ENCODE measurements at places on chromosomes 7 and 10.

GRCh38 chr7:117250801-117251200 is 72.1 kb downstream of the WNT2 start:
- no peak for DNase-seq

GRCh38 chr7:96989859-96990317 is 15.5 kb upstream of the DLX6 start:
- DNase-seq: no peak

DNA sequence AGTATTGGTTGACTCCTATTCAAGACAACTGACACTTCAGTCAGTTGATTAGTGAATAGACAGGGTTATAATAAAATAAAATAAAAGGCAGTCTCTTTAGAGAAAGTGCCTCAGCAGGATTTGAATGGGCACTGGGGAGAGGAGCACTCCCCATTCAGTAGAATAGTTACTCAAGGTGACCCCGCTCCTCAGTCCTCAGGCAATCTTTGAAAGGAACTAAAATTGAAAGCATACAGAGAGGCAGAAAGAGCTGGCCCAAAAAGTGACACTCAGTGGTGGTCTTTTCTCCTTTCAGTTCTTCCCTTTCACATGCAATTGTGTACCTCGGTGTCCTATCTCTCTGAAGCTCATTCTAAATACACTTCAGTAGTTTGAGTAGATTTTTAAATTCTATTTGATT is 47.4 kb upstream of the MACC1 start:
- DNase-seq: no peak

DNA sequence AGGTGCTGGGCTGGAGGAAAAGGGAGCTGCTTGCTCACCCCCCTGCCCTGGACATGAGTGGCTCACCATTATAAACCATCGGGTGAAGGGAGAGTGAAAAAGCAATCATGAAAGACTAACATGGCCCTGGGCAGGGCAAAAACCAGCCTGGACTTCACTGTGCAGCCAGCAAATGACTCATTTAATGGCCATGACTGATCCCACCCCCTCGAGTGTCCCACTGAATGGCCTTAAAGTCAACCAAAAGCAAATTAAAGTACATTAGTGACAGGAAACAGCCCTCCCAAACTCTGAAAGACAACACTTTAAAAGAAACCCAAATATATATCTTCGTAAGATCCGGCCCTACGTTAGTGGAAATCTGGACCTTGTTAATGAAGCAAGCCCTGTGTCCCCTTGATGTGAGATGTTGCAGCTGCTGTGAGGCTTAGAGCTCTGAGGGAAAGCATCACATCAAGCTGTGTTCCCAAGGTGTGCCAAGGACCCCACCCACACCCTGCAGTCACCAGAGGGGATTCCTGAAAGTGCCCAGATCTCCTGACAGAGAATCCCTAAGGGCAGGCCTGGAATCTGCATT is 31.2 kb downstream of the ADCYAP1R1 start:
- DNase-seq: no peak

- DNase-seq: no peak
Measured at GRCh38 chr10:11023009-11023953, 5.6 kb downstream of the CELF2 start.

- DNase-seq: no peak
Measured at GRCh38 chr7:37000511-37000910, 276.2 kb upstream of the AOAH start.

DNA sequence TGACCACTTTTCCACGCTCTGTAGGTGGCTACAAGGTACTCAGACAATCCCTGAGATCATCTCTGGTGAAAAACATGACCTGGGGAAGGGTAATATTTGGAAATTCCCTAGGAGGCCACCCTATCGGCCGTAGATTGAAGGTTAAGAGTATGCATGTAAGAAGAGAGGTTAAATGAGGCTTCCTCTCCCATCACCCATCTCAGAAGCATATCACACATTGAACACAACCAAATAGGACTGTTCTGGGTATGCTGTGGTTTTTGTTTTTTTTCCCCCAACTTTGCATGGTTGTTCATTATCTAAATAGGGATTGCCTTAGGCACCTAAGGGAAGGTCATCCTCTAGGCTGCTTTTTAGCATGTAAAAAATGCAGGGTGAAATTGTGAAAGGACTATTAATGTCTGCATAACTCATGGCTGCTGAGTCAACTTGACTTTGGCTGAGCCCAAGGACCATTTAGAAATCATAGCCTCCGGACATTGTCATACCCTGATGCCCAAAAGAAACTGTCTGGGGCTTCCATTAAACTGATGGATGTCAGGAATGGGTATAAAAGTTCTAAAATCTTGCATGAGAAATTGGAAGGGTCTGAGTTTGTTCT is 24.7 kb upstream of the ST8SIA6 start:
- no peak for DNase-seq

DNA sequence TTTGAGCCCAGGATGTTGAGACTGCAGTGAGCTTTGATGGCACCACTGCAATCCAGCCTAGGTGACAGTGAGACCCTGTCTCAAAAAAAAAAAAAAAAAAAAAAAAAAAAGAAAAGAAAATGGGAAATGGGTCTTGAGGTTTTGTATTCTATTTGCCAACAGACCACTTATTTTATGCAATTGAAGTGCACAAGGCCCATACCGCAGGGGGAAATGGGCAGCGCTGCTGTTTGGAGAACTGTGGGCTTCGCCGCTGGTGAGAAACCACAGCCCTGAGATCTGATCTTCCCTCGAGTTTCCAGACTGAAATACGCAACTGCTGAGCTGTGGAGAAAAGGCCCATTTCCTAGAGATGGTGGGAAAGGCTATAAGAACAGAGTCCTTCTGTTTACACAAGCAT is 512.0 kb downstream of the TCERG1L start:
- DNase-seq: no peak

DNA sequence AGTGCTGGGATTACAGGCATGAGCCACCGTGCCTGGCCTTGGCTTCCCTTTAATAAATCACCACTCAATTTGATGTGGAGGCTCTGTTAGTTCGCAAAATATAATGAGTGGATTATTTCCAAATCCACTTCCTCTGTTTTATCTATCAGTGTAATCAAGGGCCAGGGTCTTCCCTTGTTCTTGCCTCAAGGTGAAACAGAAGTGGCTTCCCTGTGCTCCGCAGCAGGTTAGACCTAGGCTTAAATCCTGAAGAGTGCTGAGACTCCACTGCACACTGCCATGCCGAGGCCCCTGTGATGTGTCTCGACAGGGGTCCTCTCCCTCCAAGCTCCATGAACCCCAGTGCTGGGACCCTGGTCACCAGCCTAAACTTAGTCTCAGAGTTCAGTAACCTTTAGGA is 59.0 kb downstream of the MDH2 start:
- no peak for DNase-seq

DNA sequence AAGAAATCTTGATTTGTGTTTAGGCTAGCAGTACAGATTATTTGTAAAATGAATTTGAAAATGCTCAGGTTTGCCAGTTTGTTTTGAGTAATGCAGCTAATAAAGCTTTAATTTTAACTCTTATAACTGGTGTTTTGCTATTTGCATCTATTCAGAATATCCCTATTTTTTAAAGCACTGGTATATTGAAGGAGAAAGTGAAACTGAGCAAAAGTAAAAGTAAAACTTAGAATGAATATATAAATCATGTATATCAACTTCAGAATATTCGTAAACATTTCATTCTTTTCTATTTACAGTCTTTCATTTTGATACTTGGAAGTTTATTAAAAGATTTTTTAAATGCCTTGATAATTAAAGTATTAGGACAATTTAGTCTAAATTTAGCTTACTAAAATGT is 26.2 kb downstream of the TASOR2 start:
- DNase-seq: no peak

- DNase-seq: no peak
Measured at GRCh38 chr10:78390051-78390450, 356.4 kb downstream of the RPS24 start.

GRCh38 chr7:1912593-1913465 is 242.8 kb downstream of the ELFN1 start:
- no peak for DNase-seq

- peak; percentile 53 for DNase-seq
Measured at GRCh38 chr7:50304129-50304910, at the start of gene IKZF1. Gene IKZF1, plus strand, starts transcription at chr7:50304716. Its CDS starts 14,346 bp downstream, at chr7:50319062.

GRCh38 chr10:6741541-6741941 is 161.5 kb upstream of the PRKCQ start:
- DNase-seq: no peak

DNA sequence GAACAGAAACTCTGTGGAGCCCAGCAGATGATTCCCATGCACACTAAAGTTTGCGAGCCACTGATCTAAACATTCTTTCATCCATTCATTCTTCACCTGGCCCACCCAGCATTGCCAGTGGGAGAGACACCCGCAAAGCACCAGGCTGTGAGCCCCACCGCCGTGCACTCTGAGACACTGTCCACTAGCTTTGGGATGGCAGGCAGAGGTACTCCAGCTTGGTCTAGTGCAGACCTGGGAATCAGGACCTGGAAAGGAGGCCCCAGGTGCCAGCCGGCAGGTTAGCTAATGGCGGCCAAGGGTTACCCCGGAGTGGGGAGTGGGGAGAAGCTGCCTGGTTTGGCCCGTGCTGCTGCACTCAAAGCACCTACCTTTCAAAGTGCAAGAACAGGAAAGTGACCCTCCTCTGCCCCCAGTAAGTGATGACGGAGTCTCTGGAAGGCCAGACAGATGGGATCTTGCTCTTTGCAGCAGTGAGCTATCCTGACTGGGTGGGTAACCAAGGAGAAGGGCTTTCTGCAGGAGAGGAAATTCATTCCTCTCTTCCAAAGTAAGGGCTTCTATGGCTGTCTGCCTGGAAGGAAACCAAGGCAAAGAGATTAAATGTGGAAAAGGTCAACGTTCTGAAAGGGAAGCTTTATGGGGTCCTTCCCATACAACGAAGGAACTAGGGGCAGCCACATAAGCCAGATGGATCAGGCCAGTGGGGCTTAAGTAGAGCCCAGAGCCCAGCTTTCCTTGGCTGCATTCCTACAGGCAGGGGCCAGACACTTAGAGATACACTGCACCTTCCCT is 74.2 kb upstream of the LRRC4 start:
- DNase-seq: no peak

DNA sequence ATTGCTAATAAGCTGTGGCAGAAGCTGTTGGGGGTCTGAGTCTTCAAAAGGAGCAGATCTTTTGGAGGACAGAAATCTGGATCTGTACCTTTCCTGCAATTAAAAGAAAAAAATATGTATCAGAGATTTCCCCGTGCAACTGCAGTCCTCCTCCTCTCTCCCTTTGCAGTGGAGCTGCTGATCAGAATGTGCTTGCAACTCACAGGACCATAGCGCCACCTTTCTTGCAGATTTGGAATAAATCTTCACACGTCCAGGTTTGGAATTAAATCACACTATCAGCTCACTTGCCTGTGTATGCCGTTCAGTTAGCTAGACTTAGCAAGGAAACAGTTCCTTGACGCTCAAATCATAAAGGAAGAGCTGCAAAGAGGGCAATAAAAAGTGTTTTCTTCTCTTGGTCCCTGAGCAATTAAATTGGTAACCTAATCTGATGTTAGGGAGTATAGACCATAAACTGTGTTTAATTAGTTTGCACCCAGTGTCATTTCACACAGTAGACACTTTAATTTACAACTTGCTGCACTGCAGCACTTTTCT is 77.4 kb downstream of the PON1 start:
- DNase-seq: peak; percentile 67

- DNase-seq: no peak
Measured at GRCh38 chr10:110502851-110503301, 5.2 kb downstream of the DUSP5 start.

GRCh38 chr7:155743177-155743576 is 69.1 kb downstream of the SHH start:
- DNase-seq: no peak

DNA sequence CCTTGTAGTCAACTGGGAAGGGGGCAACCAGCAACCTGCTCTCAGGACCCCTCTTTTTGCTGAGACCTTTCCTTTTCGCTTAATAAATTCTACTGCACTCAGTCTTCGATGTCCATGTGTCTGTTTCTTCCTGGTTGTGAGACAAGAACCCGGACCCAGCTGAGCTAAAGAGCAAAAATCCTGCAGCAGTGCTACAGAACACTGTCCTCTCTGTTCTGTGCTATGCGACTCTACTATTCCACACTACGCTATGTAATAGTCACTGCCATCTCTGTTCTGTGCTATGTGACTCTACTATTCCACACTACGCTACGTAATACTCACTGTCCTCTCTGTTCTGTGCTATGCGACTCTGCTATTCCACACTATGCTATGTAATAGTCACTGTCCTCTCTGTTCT is 34.3 kb downstream of the DIP2C start:
- DNase-seq: no peak

DNA sequence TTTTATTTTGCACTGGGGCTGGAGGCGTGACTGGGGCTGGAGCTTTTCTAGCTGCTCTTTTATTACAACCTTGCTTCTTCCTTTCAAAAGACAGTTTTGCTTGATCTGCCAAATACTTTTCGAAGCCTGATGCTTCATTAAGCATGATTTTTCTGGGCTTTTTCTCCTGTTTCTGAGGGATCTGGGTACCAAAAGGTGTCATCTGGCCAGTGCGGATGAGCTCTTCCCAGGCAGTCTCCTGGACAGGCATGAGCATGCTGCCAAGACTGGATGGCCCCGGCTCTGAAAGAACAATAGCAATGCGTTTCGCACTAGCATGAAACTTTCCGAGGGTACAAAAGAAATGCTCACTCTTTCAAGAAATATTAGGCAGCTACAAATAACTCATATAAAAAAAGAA is 14.4 kb downstream of the ERCC6 start:
- no peak for DNase-seq

DNA sequence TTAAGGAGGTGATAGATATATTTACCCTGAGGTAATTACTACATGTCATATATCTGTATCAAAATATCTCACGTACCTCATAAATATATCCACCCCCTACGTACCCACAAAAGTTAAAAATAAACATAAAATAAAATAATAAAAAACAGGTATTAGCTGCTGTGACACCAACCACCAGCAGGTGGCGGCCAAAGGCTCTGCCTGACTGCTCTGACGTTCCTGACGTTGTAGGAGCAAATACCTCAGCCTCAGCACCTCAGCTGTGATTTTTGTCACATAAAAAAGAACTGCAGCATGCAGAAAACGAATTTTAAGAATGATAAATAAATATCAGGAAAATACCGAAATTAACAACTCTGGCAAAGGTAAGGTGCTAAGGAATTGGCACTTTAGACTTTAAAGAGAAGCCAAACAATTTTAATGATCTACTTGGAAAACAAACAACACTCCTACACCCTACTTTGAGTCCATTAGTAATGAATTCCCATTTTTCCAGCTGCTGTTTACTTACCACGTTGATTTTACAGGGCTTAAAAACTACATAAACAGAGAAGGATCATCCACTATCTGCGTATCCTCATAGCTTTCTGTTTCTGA is 125.4 kb upstream of the TARP start:
- DNase-seq: peak; percentile 41

Data from WERI-Rb-1 (cell line).